ENCODE measurements at places on chromosomes 6 and 20.

DNA sequence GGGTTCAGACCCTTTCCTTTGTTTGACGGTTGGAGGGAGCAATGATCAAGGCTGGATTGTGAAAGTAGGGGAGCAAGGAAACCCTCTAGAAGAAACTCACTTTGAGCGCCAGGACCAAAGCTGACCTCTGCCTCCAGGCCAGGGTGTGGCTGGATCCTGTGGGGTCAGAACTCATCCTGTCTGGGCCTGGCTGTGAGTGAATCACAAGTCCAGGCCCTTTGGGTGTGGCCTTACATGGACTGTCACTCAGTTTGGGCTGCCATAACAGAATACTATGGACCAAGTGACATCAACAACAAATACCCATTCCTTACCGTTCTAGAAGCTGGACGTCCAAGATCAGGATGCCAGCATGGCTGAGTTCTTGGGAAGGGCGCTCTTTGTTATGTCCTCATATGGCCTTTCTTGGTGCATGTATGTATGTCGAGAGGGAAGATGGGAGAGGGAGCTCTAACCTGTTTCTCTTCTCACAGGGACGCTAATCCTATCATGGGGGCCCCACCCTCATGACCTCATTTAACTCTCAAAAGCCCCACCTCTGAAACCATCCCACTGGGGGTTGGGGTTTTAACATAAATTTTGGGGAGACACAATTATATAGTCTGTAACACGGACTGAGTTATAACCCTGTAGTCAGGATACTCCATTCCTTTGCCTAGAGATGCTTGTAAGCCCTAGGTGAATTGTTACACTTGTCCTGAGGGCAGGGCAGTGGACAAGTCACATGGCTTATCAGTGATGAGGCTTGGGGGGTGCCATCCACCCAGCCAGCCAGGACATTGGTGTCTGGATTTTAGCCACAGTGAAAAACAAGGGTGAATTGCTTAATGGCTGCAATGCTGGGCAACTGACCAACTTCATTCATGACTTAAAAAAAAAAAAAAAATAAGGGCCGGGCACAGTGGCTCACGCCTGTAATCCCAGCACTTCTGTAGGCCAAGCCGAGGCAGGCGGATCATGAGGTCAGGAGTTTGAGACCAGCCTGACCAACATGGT is 80.0 kb downstream of the TRMT11 start:
- no peak for DNase-seq

- no peak for DNase-seq
Measured at GRCh38 chr20:25369529-25369928, 21.1 kb downstream of the ABHD12 start.

- no peak for DNase-seq
Measured at GRCh38 chr20:31517373-31517772, 3.1 kb downstream of the HM13 start.

GRCh38 chr20:25321262-25321831 is 69.3 kb downstream of the ABHD12 start:
- DNase-seq, result no peak

- no peak for DNase-seq
Measured at GRCh38 chr20:36791862-36792261, 18.3 kb upstream of the DSN1 start.

DNA sequence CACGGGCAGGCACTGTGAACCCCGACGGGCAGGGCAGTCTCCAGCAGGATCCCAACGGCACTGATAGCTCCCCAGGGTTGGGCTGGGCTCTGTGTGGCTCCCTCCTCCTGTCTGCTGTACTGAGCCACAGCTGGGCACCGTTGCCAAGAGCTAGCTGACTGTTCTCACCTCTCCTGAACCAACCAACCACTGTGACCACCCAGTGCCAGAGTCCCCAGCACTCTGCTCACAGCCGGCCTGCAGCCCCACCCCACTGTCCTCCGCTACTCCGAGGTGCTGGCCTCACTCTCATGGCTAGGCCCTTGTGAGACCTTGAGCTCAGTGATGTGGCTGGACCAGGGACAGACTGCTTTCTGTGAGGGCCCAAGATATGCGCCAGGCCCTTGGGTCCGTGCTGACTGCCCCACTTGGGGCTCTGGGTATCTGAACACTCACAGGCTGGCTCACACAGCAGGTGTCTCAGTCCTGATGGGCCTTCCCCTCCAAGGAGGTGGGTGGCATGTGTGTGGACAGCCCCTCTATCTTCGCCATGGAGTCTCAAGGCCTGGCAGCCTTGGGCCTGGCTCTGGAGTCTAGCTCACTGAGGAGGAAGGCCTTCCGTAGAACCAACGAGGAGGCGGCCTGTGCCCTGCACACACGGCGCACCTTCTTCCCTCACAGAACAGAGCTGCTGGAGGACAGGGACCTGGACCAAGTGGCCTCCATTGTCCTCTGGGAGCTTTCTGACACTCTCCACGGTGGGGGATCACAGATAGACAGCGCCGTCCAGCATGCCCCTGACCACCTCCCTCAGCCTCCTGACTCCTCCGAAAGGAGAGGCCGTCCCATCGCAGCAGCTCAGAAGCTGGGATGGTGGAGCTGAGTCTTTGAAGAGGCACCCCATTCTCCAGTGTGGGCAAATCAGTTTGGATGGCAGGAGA is 53.5 kb downstream of the TCP11 start:
- no peak for DNase-seq

DNA sequence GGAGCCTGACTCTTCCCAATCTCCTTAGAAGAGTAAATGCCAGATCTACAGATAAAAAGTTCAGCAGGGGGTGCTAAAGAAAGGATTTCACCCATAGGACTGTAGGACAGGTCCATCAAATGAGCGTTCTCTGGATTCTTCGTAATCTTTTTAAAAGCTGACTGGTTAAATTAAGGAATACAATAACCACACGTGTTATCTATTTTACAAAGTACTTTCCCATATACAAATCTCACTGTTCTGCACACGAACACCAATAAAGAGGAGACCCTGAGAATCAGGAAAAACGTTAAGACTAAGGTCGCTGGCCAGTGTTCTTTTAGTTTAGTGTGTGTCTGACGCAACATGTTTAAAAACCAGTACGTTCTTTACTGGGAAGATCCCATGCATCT is 542 bp downstream of the TUBE1 start:
- no peak for DNase-seq

GRCh38 chr6:152605941-152606340 is 31.2 kb downstream of the SYNE1 start:
- DNase-seq, result no peak

GRCh38 chr6:84425971-84426705 is 198.7 kb upstream of the CEP162 start:
- DNase-seq, result no peak

DNA sequence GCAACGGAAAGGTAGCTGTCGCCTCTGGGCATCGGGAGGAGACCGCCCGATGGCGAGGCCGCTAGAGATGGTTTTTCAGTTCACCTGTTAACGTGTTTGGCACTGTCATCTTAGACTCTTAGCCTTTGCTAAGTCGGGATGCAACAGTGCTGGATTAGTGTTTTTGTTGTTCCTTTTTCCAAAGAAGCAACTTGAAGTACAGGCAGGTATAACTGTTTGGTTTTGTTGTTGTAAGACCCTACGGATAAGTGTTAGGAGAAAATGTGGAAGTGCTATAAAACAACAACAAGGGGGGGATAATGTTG is 723 bp downstream of the MANEA start:
- DNase-seq, result no peak

DNA sequence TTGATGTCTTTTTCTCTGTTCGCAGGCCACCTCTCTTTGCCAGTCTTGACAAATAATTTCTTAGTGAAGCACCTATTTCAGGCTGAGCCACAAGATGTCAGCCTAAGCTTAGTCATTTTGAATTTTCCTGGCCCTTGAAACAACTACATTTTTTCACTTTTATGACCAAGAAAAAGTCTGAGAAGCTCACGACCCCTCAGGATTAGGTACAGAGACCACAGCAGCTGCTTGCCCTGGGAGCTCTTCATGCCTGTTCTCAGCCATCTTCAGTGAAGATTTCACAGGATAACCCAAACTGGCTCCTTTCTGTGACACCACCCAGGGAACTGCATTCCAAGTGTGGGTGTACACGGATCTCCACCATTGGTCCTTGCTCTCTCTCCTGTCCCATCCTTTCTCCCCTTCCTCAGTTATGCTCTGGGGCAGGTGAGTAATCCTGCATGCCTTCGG is 38.4 kb upstream of the SPTLC3 start:
- no peak for DNase-seq

GRCh38 chr20:10449270-10449669 is 14.2 kb downstream of the SLX4IP start:
- no peak for DNase-seq

DNA sequence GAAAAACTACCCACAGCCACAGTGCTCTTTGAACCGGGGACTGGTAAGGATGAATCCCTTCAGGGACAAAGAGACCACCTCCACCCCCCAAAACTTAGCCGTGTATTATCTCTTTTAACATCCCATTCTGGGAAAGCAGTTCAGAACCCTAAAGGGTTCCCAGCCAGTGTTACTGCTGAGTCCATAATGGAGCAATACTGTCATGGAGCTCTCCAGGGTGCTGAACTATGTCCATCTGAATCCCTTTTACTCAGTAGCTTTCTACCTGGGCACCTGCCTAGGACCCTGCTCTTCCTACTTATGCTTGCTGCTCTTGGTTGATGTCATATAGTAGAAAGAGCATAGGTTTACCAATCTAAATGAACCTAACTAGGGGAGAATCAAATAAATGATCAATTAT is 22.3 kb upstream of the SAYSD1 start:
- DNase-seq, result no peak

- DNase-seq, result no peak
Measured at GRCh38 chr6:98777762-98778161, 56.6 kb upstream of the POU3F2 start.

GRCh38 chr20:59001068-59001448 is 6.0 kb downstream of the CTSZ start:
- DNase-seq, result no peak

DNA sequence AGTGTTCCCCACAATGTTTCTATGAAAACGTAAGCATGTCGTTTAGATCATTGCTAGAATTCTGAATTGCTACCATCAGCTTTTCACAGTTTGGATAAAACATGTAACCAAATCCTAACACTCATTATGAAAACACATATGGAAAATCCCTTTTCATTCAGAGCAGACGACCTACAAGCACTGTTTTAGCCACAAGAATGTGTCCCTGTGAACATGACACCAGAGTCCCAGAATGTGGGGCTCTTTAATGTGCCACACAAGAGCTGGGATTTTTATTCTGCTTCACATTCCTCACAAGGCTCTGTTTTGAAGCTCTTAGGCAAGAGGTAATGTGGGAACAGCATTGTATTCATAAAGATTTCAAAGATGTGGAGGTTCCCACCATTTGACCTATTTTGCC is 141.1 kb upstream of the CITED2 start:
- DNase-seq, result no peak
